ENCODE measurements at places on chromosomes 12 and 14.

DNA sequence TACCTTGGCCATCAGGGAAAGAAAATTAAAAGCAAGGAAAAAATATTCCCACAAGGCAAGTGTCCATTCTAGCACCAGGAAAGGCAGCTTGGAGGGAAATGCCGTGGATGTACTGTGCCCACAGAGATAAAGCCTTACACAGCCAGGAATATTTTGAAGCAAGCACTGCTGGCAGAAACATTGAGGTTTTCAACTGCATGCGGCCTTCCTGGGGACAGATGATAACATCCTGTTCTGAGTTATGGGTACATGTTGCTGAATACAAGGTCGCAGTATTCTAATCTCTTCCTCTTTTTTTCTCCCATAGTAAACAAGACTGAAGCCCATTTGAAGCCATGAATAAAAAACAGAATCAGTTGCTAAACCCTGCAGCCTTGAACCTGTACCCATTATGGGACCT, 197.1 kb downstream of the BTG1 start:
- DNase-seq = no peak

DNA sequence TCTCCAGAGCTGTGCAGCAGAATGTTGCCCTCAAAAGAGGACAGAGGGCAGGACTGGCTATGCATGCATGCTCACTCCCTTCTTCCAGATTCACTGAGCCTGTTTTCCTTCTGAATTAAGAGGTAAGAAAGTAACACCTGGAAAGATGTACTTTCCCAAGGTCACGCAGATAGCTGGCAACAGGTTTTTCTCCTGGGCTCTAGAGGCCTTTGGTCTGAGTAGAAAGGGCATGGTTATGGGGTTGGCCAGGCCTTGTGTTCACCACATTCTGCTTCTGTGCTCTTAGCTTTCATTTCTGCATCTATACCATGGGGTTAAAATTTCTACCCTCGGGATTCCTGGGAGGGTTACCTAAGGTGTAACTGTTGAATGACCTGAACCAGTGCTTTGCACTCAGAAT, 57.5 kb downstream of the RASSF3 start:
- DNase-seq = no peak

- no peak for DNase-seq
Observed at GRCh38 chr14:71388862-71389261, 481.6 kb downstream of the PCNX1 start.

GRCh38 chr14:47009615-47010014, 358.0 kb upstream of the RPL10L start:
- DNase-seq = no peak

DNA sequence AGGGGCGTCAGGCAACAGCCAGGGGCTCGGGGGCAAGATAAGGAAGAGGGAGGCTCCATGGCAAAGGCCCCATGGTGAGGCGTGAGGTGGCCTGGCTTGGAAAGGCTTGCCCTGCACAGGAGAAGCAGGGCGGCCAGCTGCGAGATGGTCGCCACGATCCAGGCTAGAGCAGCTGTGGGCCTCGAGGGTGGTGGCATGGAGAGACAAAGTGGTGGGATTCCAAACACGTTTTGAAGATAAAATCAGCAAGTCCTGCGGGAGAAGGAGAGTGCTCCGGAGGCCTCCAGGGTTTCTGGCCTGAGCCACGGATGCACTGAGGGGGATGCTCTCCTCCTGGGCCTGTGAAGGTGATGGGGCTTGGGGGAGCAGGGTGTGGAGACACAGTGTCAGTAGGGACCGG, 20.5 kb upstream of the DLK1 start:
- DNase-seq = no peak

- no peak for DNase-seq
Observed at GRCh38 chr12:49968471-49968870, 4.3 kb upstream of the AQP6 start.

- DNase-seq = no peak
Observed at GRCh38 chr12:47610686-47611252, 95.1 kb downstream of the RPAP3 start.

DNA sequence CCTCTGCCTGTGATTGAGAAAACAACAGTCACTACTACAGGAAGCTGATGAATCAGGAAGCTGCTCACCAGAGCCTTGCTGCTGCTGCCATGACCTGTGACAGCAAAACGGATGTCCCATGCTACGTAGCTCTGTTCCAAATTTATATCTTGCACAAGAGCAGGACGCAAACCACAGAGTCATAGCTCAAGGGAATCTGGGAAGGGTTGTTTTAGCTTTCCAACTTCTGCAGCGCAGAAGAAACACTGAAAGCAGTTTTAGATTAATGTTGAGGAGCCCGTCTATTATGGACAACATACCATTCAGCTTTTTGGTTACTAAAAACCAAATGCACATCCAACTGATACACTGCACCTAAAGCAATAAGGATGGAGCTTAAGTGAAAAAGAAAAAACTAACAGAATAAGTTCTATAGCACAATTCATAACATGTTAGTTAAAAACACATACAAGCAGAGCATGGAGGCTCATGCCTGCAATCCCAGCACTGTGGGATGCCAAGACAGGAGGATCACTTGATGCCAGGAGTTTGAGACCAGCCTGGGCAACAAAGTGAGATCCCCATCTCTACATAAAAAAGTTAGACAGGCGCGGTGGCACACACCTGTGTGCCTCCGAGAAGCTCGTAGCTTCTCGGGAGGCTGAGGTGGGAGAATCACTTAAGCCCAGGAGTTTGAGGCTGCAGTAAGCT, 1.7 kb upstream of the ANKRD33 start:
- DNase-seq = no peak

- DNase-seq = no peak
Observed at GRCh38 chr12:122560138-122560537, 33.1 kb downstream of the KNTC1 start.

DNA sequence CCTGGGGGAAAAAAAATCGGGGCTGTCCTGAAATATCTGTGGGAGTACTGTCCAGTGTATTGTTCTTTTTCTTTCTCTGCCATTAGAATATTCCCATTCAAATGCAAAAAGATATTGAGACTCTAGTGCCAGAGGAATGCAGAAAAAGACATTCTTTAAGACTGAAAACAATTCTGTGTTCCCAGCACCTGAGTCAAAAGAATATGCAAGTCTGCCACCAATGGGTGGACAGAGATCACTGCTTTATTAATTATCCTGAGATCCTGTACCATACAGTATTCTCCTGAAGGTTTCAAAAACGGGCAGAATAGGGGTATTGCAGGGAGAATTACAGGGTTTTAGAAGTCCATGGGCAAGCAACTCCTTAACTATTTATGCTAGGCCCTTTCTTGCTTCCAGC, 361.8 kb downstream of the C12orf50 start:
- no peak for DNase-seq

DNA sequence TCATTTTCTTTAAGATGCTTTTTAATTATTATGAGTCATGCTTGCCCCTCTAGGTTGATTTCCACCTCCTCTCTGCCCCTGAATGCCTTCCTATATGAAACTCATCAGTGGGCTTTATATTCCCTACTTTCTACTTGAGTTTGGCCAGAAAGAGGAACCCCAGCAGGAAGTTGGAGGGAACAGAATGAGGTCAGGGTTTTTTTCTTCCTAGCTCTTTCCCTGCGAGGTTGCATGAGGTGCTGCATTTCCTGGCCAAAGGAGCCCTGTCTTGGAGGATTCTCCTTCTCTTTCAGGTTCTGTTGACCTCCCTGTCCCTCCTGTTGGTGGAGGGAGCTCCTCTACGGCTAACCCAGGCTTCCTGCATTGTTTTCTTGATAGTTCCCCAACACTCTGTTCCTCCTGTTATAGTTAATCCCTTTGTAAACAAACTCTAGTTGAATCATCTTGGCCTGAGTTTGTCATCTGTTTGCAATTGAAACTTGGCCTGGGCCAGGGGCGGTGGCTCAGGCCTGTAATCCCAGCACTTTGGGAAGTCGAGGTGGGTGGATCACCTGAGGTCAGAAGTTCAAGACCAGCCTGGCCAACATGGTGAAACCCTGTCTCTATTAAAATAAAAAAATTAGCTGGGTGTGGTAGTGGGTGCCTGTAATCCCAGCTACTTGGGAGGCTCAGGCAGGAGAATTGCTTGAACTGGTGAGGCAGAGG, 15.3 kb upstream of the SPIC start:
- no peak for DNase-seq

- no peak for DNase-seq
Observed at GRCh38 chr12:118645219-118645618, 268.9 kb downstream of the SUDS3 start.

DNA sequence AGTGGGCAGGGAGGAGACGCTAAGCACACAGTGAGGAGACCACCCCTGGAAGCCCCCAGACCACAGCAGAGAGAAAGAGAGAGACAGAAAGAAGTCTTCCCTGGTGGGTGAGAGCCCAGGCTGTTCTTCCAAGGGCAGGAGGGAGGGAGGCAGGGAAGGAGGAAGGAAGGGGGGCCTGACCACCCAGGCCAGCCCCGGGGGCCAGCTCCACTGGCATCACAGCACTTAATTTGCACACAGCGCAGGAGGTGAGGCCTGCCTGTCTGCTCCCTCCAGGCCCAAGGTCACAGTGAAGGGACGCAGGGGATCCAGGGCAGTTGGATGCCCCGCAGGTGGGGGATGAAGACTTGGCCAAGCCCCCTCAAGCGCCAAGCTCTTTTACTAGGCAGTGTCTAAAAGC, 141.9 kb upstream of the C14orf180 start:
- no peak for DNase-seq

GRCh38 chr12:18239526-18239925, 21.8 kb upstream of the PIK3C2G start:
- DNase-seq = no peak

- no peak for DNase-seq
Observed at GRCh38 chr12:61781021-61781581, 479.1 kb upstream of the USP15 start.

DNA sequence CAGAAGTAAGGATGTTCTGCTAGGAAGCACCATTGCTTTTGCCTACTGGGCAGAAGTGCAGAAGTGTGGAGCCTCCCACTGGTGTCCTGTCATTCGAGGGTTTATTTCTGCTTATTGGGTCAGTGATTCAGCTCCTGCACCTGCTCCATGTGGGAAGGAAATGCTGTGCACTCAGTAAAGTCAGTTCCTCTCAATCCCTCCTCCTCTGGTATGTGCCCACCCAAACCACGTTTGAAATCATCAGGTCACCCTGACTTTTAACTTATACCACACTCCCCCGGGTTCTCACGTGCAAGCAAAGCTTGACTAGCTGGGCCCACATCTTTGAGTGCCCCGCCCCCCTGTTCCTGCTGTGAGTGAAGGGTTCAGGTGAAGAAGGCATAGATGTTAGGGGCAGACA, 223.7 kb downstream of the CHST11 start:
- no peak for DNase-seq

DNA sequence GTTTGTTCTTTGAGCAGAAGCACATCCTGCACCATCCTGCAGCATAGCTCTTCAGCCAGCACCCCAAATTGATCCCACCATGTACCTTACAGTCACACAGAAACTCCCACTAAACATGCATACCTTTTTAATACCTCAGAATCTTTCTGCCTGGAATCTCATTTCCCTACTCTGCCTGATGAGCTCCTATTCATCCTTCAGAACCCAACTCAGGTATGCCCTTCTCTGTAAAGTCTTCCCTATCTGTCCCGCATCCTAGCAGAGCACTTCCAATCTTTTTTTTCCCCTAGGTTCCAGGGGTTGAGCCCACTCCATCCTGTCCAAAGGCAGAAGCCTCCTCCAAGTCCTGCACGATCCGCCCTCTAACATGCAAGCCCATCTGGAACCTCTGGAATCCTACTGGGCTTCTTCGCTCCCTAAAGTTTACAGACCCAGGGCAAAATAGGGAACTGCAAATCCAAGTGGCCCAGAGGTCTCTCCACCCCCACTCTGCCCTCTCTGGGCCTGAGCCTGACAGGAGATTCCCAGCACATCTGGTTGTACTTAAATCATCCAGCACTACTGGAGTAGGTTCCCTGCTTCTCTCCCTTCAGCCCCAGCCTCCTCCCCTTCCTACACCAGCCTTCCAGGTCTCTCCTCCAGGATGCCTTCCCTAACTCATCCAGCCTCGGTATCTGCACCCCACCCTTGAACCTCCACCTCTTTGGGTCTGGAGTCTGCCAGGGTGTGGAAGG, 4.1 kb upstream of the FIGNL2 start:
- DNase-seq = no peak

GRCh38 chr14:94237983-94238382, 55.1 kb downstream of the SERPINA10 start:
- DNase-seq = no peak

DNA sequence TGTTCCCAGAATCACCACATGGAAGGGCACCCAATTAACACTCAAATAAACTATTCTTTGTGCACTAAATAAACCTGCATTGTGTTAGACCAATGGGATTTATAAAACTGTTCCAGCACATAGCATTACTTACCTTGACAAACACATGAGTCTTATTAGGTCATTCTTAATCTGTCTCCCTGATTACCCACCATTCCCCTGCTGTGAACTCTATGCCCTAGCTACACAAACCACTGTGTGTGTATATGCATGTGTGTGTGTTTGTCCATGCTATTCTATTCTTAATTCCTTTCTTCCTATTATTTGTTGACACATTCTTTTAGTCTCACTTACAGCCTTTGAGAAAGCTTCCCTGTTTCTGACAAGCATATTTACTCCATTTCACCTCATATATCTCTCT, 303.6 kb upstream of the GARIN6 start:
- no peak for DNase-seq

- DNase-seq = no peak
Observed at GRCh38 chr14:74558655-74559054, 53.4 kb downstream of the LTBP2 start.

DNA sequence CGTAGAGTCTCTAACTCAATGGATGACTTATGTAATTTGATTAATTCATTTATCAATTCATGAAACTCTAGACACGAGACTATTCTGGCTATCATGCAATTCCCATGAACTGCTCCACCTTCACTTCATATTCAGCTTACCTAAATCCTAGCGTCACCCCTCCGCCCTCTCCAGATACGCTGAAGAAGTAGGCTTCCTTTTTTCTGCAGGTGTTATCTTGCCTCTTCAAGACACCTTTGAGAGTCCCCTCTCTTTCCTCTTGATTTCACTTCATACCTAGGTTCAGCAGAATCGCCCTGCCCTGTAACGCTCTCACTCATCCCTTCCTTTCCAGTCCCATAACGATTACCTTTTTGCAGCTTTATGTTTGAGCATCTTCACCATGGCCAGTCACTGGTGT, 4.0 kb upstream of the RNASE4 start:
- no peak for DNase-seq

- no peak for DNase-seq
Observed at GRCh38 chr14:28666961-28667360, 99.6 kb upstream of the FOXG1 start.

DNA sequence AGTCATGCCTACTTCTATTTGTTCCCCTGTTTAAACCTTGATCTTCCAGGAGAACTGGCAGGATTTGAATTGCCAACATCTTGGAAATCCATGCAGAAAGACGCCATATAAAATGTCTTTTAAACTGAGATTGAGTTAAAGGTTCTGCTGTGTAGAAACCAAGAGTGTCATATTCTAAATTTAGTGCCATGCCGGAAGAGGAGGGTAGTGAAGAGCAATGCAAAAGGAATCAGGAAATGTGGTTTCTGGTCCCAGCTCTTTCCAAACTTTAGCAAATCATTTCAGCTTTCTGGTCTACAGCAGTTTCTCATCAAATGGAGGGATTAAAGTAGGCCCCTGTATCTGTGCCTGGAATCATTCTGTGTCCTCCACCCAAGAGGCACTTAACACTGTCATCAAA, 85.7 kb downstream of the BTG1 start:
- DNase-seq = no peak

- DNase-seq = no peak
Observed at GRCh38 chr14:98278800-98279199, 993.2 kb downstream of the BCL11B start.
